ENCODE measurements at places on chromosomes 6 and 20. TPM values are rescaled to one million over a fixed set of nuclear protein-coding genes. Genes with fewer than 3 reads are reported as not detected.

DNA sequence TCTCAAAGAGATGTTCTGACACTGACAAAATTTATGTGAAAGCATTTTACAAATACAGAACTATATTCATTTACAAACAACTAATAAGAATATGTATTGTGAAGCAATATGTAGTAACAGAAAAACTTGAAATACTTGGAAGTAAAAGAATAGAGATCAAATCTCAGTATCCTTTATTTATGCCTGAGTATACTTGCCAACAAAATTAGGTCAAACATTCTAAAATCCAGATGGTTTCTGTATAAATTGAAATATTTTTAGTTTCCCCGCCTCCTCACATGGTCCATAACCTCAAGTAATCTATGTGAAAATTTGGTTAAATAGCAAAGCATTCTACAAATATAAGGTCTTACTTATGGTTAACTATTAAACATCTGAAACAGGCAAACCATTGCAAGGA, 545.4 kb downstream of the EYS start:
- DNase-seq: no peak
- H3K27ac ChIP-seq: no peak overlapping the region
- H3K27me3 ChIP-seq: no peaks in the 10 kb centered on the region
- H3K4me1 ChIP-seq: no peaks in the 10 kb centered on the region
- H3K36me3 ChIP-seq: no peaks in the 10 kb centered on the region
- no peak overlapping the region for H3K4me3 ChIP-seq

DNA sequence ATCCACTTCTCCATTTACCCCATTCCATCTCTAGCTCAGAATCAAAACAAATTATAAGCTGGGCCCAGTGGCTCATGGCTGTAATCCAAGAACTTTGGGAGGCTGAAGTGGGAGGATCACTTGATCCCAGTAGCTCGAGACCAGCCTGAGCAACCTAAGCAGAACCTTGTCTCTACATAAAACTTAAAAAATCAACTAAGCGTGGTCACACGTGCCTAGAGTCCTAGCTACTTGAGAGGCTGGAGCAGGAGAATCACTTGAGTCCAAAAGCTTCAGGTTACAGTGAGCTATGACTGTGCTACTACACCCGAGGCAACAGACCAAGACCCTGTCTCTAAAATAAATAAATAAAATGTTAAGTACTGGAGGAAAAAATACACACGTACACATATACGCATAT, 74.7 kb upstream of the RUNX2 start:
- no peaks in the 10 kb centered on the region for H3K36me3 ChIP-seq
- DNase-seq: no peak
- H3K4me3 ChIP-seq: no peak overlapping the region
- no peaks in the 10 kb centered on the region for H3K27me3 ChIP-seq

GRCh38 chr6:48429021-48429420, 318.0 kb upstream of the PTCHD4 start:
- DNase-seq: no peak
- no peak overlapping the region for H3K27ac ChIP-seq
- no peaks in the 10 kb centered on the region for H3K4me1 ChIP-seq
- no peaks in the 10 kb centered on the region for H3K27me3 ChIP-seq

GRCh38 chr20:15760001-15760621, 813.1 kb downstream of the KIF16B start:
- no peak for DNase-seq
- H3K27ac ChIP-seq: no peak overlapping the region
- H3K27me3 ChIP-seq: no peaks in the 10 kb centered on the region
- no peak overlapping the region for H3K4me3 ChIP-seq
- H3K4me1 ChIP-seq: peaks cover 23% of the 10 kb centered on the region
- H3K36me3 ChIP-seq: no peaks in the 10 kb centered on the region

Gene TCF21
- not detected for total RNA-seq

All from activated B cell treated with CpG ODN at 0.5 μM for 24 hours (primary cell).